Nephron progenitor cell (in vitro differentiated cells): ENCODE measurements at places on chromosomes 7 and 10.

GRCh38 chr10:71748671-71749191, 24.6 kb downstream of the VSIR start:
- DNase-seq = no peak

- no peak for DNase-seq
These were observed 71.4 kb upstream of the DYNC1I1 start for GRCh38 chr7:95700917-95701316.

- DNase-seq = no peak
These were observed 20.1 kb downstream of the P4HA1 start for GRCh38 chr10:73076360-73077183.

DNA sequence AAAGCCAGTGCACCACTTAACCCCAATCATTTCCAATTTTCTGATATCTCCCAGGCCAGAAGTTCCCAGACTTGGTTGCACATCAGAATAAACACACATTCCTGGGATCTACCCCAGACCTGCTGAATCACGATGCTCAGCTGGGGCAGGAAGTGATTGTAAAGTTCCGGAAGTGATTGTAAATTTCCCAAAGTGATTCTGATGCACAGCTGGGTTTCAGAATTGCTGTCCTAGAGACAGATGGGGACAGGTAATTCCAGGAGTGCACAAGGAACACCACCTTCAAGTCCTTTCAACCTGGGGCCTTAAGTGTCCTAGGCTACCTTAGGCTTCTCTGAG, 104.2 kb upstream of the EEPD1 start:
- no peak for DNase-seq

GRCh38 chr10:30756896-30757295, 127.3 kb upstream of the LYZL2 start:
- DNase-seq = no peak

- no peak for DNase-seq
These were observed 10.9 kb upstream of the HERC4 start for GRCh38 chr10:68086011-68086410.

DNA sequence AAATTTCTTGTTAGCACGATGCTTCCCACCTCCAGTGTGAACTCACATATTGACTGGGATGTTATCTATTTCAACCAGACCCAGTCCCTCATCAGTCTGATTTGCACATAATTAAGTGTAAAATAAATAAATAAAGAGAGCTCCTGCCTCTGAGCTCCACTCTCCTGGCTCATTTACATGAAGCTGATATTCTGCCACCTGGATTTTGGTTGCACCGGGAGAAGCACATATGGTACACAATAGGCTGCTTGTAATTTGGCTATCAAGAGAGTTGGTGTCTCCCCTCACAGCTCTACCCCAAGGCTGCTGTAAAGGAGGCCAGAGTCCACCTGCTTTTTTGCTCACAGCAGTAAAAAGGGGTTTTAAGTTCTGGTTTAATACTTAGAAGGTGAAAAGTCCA, 610.5 kb downstream of the KCNMA1 start:
- DNase-seq = no peak

DNA sequence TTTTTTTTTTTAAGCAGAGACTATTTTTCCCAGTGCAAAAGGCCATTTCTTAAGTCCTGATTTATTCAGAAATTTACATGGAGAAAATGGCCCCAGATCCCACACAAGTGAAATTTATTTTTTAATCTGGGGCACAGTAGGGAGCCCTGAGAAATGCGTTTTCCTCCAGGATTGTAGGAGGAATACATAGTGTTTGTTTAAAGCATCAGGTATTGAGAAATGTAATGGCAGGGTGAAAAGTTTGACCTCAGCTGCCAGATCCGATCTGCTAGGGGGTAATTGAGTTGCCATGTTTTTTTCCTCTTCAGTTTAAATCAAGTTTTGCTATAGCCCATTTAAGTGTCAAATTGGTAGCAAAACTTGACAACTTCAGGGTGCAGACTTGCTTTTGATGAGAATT, 110.0 kb downstream of the LRMDA start:
- no peak for DNase-seq
